Activated naive CD4-positive, alpha-beta T cell treated with anti-CD3 and anti-CD28 coated beads, Interleukin-2, amount 50 U/mL, for 72 hours (primary cell): ENCODE measurements at places on chromosomes 12 and 14.

GRCh38 chr12:124578445-124578844, 11.0 kb upstream of the NCOR2 start:
- DNase-seq = no peak

DNA sequence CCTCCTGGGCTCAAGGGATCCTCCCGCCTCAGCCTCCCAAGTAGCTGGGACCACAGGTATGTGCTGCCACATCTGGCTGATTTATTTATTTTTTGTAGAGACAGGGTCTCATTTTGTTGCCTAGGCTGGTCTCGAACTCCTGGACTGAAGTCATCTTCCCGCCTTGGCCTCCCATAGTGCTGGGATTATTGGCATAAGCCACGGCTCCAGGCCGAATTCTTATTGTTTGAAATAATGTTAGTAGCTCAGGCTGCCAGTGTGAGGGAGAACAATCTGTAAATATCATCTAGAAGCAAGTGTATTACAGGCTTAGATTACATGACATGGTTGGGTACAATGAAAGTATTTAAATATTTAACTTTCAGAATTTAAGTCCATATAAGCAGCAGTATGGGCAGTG, 8.2 kb downstream of the ACTR6 start:
- DNase-seq = no peak

DNA sequence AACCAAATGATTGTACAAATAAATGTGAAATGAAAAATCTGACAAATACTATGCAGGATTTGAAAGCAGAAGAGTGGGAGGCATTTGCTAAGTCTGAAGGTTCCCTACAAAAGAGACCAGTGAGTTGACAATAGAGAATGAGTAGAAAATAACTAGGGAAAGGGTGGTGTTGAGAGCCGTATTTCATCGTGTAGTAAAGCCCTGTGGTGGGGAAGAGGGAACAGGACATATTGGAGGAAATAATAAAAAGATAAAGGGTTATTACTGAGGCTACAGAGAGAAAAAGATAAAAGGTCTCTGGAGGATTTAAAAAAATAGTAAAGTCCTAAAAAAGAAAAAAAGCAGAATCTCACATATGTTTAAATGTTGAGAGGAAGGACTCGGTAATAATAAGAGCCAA, 268.8 kb downstream of the DUSP6 start:
- DNase-seq = no peak

DNA sequence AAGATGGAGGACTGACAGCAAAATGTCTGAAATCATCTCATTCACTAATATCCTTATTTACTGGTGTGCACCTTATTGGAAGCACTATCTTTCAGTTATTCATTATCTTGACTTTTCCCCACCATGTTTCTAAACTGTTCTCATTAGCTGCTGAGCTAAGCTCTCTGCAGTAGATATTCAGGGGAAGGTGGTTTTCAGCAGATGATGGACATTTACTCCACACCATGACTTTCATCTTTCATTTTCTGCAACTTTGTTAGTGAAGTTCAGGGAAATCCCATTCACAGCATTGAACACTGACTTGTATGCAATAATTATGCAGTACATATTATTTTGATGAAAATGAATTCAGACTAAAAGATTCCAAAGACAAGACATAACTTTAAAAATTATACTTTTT, 373.6 kb upstream of the FLRT2 start:
- no peak for DNase-seq

DNA sequence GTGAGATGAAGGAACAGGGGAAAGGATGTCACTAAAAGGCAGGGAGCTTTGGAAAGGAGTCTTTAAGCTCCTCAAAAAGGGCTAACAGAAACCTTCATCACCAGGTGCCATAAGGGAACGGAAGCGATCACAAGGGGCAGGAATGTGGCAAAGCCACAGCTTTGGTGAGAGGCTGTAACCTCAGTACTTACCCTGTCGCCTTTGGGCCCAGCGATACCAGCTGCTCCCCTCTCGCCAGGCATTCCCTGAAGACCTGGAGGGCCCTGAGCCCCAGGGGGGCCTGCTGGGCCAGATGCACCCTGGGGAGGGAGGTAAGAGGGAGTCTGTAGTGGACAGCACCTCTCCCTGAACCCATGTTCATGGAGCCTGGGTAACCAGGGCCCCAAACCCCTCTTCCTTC, 18.9 kb downstream of the TMEM106C start:
- no peak for DNase-seq

GRCh38 chr12:112584266-112584722, 165.5 kb downstream of the PTPN11 start:
- DNase-seq = no peak

- no peak for DNase-seq
Measured at GRCh38 chr14:101623685-101624444, 62.6 kb downstream of the DIO3 start.

- DNase-seq = no peak
Measured at GRCh38 chr12:43571885-43572284, 19.9 kb upstream of the ADAMTS20 start.

DNA sequence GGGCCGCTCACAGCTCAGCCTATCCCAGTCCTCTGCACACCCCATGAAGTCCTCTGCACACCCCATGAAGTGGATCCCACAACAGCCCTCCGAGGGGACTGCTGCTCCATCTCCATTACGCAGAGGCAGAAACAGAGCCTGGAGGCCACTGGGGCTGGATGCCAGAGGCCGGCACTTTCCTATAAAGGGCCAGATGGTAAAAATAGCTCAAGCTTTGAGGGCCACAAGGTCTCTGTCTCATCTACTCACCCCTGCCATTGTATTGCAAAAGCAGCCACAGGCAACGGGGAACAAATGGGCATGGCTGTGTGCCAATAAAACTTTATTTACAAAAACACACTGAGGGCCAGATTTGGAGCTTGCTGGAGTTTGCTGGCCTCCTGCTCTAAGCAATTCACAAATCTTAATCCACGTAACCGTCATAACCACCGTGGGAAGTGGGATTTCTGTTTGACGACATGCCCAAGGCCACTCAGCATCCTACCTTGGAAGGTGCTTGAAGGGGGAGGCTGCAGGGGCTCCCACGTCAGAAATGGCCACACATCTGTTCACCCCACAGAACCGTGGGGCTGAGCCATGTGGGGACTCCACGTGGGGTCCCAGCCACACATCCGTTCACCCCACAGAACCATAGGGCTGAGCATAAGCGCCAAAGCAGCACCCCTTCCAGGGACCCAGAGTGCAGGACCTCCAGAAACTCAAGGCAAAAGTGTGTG, 92.0 kb downstream of the NCOR2 start:
- no peak for DNase-seq

- no peak for DNase-seq
Measured at GRCh38 chr14:78399316-78399889, 229.2 kb downstream of the NRXN3 start.

DNA sequence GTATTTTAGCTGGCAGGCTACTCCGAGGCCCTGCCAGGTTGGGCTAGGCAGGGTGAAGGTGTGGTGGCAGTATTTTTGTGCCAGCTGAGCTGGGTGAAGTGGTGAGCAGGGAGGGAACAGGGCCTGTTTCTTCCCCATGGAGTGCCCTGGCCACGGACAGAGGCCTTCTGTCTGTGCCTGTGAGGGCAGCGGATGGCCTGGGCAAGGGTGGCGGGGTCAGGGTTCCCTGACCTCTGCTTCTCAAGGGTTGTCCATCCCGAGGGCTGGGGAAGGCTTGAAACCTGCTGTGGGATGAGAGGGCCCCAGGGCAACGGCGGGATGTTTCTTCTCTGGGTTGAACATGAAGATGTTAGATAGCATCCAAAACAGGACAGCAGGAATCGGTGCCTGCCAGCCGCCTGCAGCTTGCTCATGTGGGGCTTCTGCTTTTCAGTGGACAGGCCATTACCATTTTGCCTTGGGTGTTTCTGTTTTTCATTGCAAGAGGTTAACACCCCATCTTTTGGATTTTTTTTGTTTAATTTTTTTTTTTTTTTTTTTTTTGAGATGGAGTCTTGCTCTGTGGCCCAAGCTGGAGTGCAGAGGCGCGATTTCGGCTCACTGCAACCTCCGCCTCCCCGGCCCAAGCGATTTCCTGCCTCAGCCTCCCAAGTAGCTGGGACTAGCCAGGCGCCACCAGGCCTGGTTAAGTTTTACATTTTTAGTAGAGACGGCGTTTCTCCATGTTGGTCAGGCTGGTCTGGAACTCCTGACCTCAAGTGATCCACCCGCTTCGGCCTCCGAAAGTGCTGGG, 3.3 kb downstream of the MTA1 start:
- no peak for DNase-seq

- no peak for DNase-seq
Measured at GRCh38 chr12:32454866-32455265, 55.5 kb downstream of the FGD4 start.

- no peak for DNase-seq
Measured at GRCh38 chr12:131608740-131609690, 101.9 kb upstream of the SFSWAP start.

GRCh38 chr14:95314609-95315008, 5.1 kb downstream of the CLMN start:
- DNase-seq = peak; percentile 57

- no peak for DNase-seq
Measured at GRCh38 chr12:54166567-54167499, 22.0 kb downstream of the SMUG1 start.

- no peak for DNase-seq
Measured at GRCh38 chr14:22433069-22433468, 156.0 kb downstream of the DAD1 start.

GRCh38 chr12:39587225-39587624, 32.4 kb downstream of the ABCD2 start:
- no peak for DNase-seq

GRCh38 chr14:32460267-32460666, 131.2 kb downstream of the AKAP6 start:
- no peak for DNase-seq

DNA sequence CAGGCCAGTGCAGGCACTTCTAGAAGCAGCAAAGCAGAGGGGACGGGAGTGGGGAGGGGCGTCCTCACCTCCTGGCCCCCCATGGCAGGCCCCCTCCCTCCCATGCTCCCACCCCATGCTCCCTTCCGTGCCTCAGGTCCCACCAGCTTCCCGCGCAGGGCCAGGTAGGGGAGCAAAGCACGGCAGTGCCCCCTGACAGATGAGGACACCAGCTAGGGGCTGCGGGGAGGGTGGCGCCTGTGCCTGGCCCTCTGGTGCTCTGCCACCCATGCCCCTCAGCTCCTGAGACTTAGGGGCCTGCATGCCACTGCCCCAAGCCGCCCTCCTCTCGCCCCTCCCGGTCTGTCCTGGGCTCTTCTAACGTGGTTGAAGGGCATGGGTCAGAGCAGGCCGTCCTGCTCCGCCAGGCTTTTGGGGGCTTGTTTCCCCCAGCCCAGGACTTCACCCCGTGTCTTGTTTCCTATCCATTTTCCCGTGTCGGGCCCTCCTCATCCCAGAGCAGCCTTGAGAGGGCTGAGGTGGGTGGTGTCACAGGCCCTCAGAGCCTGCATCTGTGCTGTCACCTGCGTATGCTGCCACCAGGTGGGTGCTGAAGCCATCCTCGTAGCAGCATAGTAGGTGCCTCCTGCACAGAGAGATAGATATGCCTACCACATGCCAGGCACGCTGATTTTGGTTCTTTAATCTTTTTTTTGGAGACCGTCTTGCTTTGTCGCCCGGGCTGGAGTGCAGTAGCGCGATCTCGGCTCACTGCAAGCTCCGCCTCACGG, 10.2 kb downstream of the TRMT61A start:
- no peak for DNase-seq
